Gastroesophageal sphincter (tissue), 4 donors: ENCODE measurements at places on chromosomes 11 and 22. TPM values are rescaled to one million over a fixed set of nuclear protein-coding genes. Genes with fewer than 3 reads are reported as not detected.

GRCh38 chr11:27420217-27420616 lies 52.4 kb downstream of the LGR4 start:
- ATAC-seq: no peak

DNA sequence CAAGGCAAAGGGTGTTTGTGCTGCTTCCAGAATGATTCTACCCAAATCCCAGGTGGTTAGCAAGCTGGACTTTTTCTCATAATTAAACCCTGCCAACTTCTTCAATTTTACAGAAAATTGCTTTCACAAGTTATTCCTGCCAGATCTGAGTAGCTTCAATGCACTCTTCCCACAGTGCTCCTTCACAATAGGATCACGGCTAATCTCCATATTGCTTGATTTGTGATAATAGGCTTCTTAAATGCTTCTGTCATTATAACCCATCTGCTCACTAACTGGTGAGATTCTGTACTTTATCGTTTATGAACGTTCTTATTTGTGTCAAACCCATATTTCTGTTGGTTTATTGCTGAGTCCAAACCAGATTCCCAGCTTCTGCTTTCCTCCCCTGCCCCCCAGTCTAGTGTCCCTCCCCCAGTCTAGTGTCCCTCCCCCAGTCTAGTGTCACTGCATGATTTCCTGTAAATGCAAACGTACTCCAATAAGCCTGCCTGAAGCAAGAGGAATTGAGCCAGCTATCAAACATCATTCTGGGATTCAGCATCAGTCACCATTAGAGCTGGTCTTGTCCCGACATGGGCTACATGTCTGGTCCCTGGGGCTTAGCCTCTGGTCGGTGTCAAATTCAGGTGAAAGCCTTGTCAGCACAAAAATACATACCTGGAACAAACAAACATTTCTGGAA lies 14.0 kb downstream of the MMP3 start:
- no peak for ATAC-seq

- peak; percentile 62 for ATAC-seq
Measured at GRCh38 chr11:19605520-19606371, 106.9 kb upstream of the NAV2 start.

DNA sequence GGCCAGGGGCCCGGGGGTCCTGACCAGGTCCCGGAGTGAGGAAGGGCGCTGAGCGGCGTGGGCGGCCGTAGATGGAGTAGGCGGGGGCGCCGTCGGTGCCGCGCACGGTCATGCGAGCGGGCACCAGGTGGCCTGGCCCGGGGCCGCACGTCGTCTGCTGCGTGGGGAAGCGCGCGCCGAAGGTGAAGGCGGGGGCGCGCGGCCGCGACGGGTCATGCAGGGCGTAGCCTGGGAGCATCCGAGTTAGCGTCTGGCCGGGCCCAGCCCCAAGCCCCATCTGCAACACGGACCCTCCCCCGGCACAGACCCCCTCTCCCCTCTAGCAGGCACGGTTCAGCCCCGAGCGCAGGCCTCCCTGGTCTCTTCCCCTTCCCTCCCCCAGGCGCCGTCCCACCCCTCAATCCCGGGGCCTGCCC lies 1.7 kb upstream of the TYMP start:
- peak; percentile 20 for ATAC-seq

The CHRDL2 gene
- 1.5 TPM for total RNA-seq

The GAL gene
- 10.6 TPM for total RNA-seq

GRCh38 chr11:32962016-32962415 lies 53.7 kb upstream of the DEPDC7 start:
- no peak for ATAC-seq

DNA sequence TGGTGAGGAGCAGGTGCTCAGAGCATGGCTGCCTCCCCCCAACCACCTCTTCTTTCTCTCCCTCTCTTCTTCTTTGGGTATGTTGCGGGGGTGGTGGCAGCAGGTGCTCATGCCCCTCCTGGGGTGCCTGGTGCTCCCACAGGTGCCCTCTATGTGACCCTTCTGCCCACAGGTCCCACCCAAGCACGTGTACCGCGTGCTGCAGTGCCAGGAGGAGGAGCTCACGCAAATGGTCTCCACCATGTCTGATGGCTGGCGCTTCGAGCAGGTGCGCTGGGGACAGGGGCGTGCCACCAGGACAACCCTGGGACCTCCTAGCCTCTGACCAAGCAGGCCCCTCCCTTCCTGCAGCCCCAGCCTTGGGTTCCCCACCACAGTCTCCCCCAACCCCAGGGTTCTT lies 5.7 kb downstream of the KCTD17 start:
- no peak for ATAC-seq

DNA sequence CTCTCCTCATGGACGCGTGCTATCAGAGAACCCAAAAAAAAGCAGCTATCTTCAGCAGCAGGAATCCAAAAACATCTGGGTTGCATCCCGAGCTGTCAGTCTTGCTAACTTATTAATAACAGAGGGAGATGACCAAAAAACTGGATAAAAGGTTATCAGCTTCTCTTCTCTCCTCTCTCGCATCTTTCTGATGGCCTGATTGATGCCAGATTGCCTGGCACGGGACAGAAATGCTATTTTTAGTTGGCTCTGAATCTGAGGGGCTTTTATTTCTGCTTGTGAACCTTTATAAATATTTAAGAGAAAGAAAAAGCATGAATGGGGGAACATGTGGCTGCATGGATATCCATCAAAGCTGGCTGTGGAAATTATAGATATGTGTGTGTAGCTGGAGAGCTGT lies 230.3 kb downstream of the ETS1 start:
- ATAC-seq: no peak

- no peak for ATAC-seq
Measured at GRCh38 chr11:122656631-122657101, 1.1 kb downstream of the UBASH3B start.

- no peak for ATAC-seq
Measured at GRCh38 chr11:27174672-27175210, 134.1 kb downstream of the BBOX1 start.

DNA sequence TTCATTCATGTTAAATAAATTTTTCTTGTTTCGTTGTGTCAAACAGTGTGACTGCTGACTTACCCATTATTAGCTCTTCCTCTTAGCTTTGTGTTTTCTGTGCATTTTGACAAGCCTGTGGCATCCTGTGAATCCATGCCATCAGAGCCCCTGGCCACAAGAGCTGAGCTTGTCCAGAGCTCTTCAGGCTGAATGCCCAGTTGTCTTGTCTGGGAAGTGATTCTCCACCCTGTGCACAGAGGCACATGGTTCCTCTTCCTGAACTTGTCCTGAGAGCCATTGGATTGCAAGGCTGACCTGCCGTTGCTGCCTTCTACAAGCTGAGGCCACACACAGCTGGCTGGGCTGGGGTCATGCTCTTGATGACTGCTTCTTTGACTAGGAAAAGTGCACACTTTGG lies 64.1 kb downstream of the PPP6R3 start:
- no peak for ATAC-seq

The UPB1 gene
- total RNA-seq: 0.13 TPM

DNA sequence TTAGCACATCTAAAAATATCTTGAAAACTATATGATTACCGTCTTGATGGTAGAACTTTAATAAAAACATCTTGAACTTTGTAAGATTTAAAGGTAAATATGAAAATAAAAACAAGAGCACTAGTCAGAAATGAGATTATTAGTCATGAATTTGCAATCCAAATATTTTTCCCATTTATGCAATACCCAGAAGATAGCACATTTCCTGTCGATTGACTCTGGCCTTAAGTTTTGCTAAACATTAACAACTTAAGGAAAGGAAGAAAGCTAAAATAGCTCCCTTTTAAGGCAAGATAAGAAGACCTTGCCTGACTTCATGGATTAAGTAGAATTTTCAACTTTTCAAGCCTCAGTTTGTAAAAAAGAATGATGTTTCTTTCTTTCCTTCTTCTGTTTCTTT lies 1374.7 kb upstream of the RAG2 start:
- ATAC-seq: no peak

The RFPL3 gene
- total RNA-seq: not detected

- ATAC-seq: no peak
Measured at GRCh38 chr11:92623055-92623454, 346.4 kb upstream of the MTNR1B start.

The MOV10L1 gene
- total RNA-seq: not detected

The NCR3LG1 gene
- 4.7 TPM for total RNA-seq

The UBE2L6 gene
- total RNA-seq: 25.2 TPM

DNA sequence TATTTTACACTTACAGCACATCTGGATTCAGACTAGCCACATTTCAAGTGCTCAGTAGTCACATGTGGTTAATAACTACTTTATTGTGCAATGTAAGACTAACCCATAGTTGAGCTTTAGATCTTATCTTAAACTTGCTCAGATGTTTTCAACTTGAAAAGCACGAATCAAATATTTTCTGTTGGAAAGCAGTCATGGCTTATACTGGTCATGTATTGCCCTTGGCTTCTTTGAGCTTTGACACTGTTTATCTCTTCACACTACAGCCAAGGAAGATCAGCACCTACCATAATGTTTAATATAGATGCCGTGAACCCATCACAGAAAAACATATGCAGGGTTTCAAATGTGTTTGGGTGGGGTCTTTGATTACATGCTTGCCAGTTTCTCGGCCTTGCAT lies 4.4 kb downstream of the RBX1 start:
- ATAC-seq: no peak

GRCh38 chr11:96107143-96107824 lies 183.4 kb upstream of the MTMR2 start:
- no peak for ATAC-seq

- no peak for ATAC-seq
Measured at GRCh38 chr11:16933291-16933690, 80.9 kb downstream of the PLEKHA7 start.

DNA sequence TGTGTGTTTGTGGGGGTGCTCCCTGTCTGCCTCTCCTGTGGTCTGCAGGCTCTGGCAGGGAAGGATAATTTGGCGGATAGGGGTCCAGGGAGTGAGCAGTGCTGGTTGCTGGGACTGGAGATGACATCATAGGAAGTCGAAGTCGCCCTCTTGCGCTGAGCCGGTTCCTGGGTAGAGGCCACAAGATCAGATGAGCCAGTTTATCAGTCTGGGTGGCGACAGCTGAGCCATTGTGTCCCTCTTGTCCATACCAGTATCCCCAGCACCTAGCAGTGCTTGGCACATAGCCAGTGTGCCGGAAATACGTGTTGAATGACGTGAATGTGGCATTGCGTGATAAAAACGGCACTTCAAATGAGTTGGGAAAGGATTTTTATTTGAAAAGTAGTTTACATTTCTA lies 9.8 kb downstream of the APOL5 start:
- ATAC-seq: no peak

- ATAC-seq: no peak
Measured at GRCh38 chr22:37357446-37358075, 69.7 kb downstream of the ELFN2 start.

The STK33 gene
- 25.6 TPM for total RNA-seq
